Activated CD4-positive, alpha-beta memory T cell treated with anti-CD3 and anti-CD28 coated beads for 36 hours (primary cell): ENCODE measurements at places on chromosomes 16 and 17. TPM values are rescaled to one million over a fixed set of nuclear protein-coding genes. Genes with fewer than 3 reads are reported as not detected.

Gene CDH8
- not detected for total RNA-seq

DNA sequence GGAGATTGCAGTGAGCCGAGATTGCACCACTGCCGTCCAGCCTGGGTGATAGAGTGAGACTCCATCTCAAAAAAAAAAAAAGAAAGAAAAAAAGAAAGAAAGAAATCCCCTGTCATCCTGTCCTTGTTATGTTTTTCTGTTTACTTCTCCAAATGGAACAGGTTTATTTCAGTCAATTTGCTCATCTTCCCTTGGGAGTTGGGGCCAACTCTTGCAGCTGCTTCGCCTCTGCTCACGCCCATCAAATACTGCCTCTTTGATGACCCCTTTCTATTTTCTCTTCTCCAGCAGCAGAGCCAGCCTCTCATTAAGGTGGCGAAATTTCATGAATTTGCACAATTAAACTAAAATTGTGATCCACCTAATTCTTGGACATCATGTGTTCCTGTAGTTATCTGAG is 173.4 kb downstream of the ZNF18 start:
- no peak overlapping the region for H3K27ac ChIP-seq
- no peaks in the 10 kb centered on the region for H3K4me1 ChIP-seq
- no peak for DNase-seq
- H3K36me3 ChIP-seq, result no peaks in the 10 kb centered on the region
- no peaks in the 10 kb centered on the region for H3K27me3 ChIP-seq

GRCh38 chr16:24801761-24802302 is 43.9 kb upstream of the SLC5A11 start:
- peaks cover 59% of the 10 kb centered on the region for H3K36me3 ChIP-seq
- no peak for DNase-seq
- H3K27me3 ChIP-seq, result no peaks in the 10 kb centered on the region

Gene CXCL16
- 3.1 TPM for total RNA-seq

DNA sequence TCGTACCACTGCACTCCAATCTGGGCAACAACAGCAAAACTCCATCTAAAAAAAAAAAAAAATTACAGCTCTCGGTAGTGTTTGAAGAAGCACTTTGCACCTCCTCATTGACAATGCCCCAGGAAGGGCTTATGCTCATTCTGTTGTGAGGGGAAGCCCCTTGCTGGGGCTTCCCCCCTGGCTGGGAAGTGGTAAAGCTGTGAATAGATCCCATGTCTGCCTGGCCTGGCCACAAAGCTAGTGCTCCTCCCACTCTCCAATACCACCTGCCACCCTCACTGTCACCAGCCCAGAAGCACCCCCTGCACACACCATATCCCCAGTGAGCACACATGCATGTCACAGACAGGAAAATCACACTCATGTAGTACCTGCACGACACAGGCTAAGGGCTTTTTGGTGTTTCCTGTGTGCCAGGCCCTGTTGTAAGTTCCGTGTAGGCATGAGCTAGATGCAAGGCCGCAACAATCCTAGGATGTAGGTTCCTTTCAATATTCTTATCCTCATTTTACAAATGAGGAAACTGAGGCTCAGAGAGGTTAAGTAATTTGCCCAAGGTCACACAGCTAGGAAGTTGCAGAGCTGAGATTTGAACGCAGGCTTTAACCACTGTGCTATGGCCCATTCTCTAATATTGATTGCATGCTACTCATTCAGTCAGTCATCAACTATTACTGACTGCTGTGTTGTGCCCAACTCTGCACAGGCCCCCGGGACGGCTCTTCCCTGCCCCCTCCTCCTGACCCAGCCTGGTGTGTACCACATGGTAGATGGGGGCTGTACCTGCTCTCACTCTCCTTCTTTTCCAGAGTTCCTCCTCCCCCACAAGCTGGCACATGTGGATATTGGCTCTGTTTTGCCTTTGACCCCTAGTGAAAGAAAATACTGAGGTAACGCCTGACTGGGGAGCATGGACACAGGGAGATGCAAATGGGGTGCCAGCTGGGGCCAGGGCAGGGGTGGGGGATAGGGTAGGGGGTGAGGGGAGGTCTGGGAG is 11.9 kb upstream of the COL1A1 start:
- peaks cover 18% of the 10 kb centered on the region for H3K4me1 ChIP-seq
- H3K4me3 ChIP-seq, result no peak overlapping the region
- peaks cover 13% of the 10 kb centered on the region for H3K27me3 ChIP-seq
- no peaks in the 10 kb centered on the region for H3K36me3 ChIP-seq
- H3K27ac ChIP-seq, result no peak overlapping the region
- DNase-seq, result peak; percentile 85

- H3K27me3 ChIP-seq, result no peaks in the 10 kb centered on the region
- no peak overlapping the region for H3K4me3 ChIP-seq
- H3K4me1 ChIP-seq, result no peaks in the 10 kb centered on the region
- DNase-seq, result no peak
- H3K27ac ChIP-seq, result no peak overlapping the region
These were observed 104.4 kb upstream of the CACNG5 start for GRCh38 chr17:66730461-66730923.

DNA sequence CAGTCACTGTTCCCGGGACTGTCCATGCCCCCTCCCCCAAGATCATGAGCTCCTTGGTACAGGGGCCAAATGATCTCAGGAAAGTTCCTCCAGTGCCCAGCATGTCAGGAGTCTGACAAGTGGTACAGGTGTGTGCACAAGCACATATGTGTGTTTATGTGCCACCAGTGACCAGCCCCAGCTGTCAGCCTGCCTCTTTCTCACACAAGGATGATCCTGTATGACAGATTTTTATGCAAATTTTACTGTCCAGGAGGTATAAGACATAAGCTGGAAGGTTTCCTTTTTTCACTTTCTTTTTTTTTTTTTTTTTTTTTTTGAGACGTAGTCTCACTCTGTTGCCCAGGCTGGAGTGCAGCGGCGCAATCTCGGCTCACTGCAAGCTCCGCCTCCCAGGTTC is 31.4 kb upstream of the GFOD2 start:
- DNase-seq, result no peak
- H3K4me3 ChIP-seq, result no peak overlapping the region
- H3K36me3 ChIP-seq, result no peaks in the 10 kb centered on the region

Gene NPIPB6
- 1.8 TPM for total RNA-seq

DNA sequence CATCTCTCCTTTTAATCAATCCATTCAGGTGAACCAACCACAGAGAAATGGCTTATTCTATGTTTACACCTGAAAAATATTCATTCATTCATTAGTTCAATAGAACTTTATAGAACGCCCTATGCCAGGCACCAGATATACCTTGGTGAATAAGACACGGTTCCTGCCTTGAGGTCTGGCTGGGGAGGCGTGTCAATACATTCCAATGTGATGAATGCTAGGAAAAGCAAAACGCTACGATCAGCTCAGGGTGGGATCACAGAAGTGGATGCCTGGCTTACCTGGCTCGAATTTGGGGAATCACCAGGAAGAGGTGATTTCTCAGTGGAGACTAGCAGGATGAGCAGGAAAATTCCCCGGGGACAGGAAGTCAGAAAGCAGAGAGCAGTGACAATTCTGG is 17.5 kb upstream of the WFIKKN2 start:
- peaks cover 11% of the 10 kb centered on the region for H3K27me3 ChIP-seq
- peaks cover 2% of the 10 kb centered on the region for H3K4me1 ChIP-seq
- DNase-seq, result no peak
- H3K36me3 ChIP-seq, result no peaks in the 10 kb centered on the region
- H3K27ac ChIP-seq, result no peak overlapping the region
- no peak overlapping the region for H3K4me3 ChIP-seq
